ENCODE measurements at places on chromosomes 1 and 21.

GRCh38 chr1:160631983-160632625, 14.7 kb downstream of the SLAMF1 start:
- DNase-seq: no peak

DNA sequence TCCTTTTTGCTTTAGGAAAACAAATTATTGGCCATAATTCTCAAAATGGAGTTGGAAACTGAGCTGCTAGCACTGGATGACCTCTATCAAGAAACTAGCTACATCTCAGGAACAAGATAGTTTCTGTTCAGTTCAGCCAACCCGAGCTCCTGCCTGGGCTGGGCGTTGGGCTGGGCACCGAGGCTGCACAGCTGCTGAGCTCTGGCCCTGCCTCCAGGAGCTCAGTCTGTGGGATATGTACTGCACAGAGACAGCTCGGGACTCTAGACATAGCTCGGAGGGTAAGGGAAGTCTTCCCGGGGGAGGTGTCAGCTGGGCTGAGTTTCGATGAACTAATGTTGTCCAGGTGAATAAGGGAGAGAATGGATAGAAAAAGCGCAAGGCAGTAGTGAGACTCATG, 24.5 kb upstream of the SLC1A7 start:
- DNase-seq: no peak

DNA sequence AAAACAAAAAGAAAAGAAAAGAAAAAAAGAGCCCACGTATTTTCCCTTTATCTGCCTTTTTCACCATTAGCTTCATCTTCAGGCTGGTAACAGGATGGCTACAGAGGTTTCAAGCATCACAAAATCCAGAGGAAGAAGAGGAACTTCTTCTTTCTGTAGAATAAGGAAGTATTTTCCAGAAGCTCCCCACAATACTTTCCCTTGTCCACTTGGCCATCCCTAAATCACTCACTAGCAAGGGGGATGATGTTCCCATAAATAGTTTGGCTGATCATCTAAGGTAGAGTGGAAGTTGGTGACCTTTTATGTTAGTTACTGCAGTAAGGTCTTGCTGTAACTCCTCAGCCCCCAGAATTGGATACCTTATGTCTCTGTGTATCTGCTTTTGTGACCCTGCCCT, 45.1 kb upstream of the RNF11 start:
- DNase-seq: no peak

- DNase-seq: no peak
Measured at GRCh38 chr1:78586572-78586971, 33.7 kb upstream of the IFI44L start.

DNA sequence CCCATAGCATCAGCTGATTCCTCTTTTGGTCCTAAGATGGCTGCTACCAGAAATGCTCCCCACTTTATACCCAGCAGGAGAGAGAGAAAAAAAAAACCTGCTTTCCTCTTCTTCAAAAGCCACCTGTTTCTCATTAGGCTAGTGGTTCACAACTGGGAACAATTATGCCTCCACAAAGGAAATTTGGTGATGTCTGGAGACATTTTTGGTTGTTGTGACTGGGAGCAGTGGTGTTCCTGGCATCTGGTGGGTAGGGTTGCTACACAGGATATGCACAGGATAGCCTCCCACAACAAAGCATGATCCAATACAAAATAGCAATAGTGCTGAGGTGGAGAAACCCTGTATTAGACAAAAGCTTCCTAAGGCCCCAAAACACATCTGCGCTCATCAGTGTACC, 38.5 kb upstream of the SGIP1 start:
- DNase-seq: no peak

DNA sequence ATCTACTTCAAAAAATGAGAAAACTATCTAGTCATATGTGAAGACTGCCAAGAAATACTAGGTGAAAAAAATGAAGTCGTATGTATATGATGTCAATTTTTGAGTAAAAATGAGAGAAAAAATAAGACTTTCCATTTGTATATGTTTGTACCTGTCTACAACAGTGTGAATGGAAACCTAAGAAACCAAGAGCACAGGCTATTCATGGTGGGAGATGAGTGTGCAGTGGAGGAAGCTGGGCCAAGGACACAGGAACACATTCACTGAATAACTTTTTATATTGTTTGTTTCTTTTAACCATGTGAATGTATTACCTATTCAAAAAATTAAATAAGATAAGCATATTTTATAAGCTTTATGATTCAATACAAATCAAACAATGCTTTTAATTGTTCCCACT, 67.0 kb downstream of the ERO1B start:
- no peak for DNase-seq

- DNase-seq: no peak
Measured at GRCh38 chr1:30807318-30808066, 49.9 kb upstream of the LAPTM5 start.

All from stimulated activated CD8-positive, alpha-beta memory T cell treated with anti-CD3 and anti-CD28 coated beads, Interleukin-15, amount 100 ng/mL, for 48 hours (primary cell).